ENCODE measurements at places on chromosomes 12 and 14. TPM values are rescaled to one million over a fixed set of nuclear protein-coding genes. Genes with fewer than 3 reads are reported as not detected.

The KRT7 gene
- 5.6 TPM for total RNA-seq

DNA sequence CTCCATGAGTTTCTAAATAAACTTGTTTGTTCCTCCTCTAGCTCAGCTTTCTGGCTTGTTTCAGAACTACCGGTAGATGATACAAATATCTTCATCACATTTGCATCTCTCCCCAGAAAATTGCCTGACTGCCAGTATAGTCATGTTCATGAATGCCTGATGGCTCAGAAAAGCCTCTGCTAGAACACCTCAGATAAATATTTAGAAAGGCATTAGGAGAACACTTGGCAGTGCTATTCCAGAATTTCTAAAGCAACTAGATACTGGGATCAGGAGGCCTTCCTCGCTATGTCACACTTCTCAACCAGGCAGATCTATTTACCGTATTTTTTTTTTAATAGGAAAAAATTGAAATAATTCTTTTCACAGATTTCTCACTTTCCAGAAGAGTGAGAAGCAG is 32.3 kb upstream of the KRAS start:
- no peak for DNase-seq

DNA sequence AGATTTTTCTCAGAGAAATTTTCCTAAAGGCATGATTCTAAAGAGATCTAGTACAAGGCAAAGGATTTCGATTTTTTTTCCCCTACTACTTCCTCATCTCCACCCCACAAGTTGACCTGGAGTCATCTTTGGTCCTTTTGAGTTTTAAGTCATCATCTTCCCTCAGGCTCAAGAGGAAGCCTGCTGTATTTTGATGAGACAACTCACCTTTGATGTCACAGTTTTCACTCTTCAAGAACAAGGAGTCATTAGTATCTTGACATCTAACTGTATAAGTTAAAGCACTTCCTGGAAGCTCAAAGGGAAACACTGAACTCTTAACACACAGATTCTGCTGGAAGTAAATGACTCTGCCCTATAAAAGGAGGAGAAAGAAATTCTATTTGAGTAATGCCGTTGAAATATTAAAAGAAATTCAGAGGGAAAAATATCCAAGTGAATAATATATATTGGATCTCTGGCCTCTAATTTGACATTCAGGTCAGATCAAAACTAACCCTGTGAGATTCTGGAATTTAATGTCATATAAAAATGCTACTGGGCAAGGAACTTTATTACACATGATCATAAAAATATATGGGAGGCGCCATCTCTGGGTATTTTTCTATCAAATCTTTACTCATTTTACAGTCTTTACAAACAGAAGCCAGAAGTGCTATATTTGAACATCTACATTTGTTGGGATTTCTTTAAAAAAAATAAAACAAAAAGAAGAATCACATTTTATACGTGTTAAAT is 435.0 kb downstream of the NRXN3 start:
- DNase-seq, result no peak

The FAM90A1 gene
- total RNA-seq, result not detected

GRCh38 chr12:109286652-109287051 is 22.4 kb downstream of the FOXN4 start:
- no peak for DNase-seq

The KCNC2 gene
- not detected for total RNA-seq

- DNase-seq, result no peak
Observed at GRCh38 chr12:116697716-116698115, 40.2 kb downstream of the SPRING1 start.

The ANKRD33 gene
- total RNA-seq, result not detected

The TEAD4 gene
- 1.7 TPM for total RNA-seq

GRCh38 chr12:13383379-13383778 is 186.9 kb downstream of the EMP1 start:
- no peak for DNase-seq

GRCh38 chr12:27619308-27619707 is 76.9 kb upstream of the REP15 start:
- no peak for DNase-seq

DNA sequence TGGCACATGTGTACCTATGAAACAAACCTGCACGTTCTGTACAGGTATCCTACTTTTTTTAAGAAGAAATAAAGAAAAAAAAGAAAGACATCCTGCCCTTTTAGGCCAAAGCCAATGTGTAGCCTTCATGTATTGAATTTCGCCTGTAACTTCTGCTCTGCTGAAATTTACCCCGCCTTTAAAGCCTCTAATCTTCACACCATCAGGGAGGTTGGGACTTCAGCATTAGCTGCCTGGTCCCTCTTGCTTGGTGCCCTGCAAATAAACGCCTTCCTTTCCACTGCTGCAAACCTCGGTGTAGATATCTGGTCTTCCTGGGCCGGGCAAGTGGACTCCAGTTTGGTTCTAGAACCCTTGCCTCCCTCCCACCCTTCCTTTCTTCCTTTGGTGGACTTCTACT is 2.6 kb upstream of the KRT71 start:
- no peak for DNase-seq

The SLC25A47 gene
- total RNA-seq, result not detected

- DNase-seq, result no peak
Observed at GRCh38 chr12:49283541-49284429, 11.2 kb upstream of the PRPH start.

GRCh38 chr14:22391908-22392565 is 197.0 kb downstream of the DAD1 start:
- no peak for DNase-seq

- no peak for DNase-seq
Observed at GRCh38 chr12:105912882-105913678, 225.7 kb downstream of the NUAK1 start.

DNA sequence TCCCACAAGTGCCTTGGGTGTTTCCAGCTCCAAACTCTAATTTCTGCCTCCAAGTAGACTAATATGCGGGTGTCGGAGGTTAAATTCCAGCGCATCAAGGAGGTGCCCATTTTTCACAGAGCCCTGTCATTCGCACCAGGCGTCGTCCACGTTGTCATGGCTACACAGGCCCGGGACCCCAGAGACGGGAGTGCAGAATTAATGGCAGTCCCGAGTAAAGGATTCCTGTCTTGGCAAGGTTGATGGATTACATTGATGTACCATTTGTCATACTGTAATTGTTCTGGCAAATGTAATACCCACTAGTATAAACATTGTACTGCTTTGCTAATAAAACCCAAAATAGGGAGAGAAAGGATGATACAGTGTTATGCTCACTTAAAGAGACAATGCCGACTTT is 222.9 kb upstream of the MYL2 start:
- no peak for DNase-seq

DNA sequence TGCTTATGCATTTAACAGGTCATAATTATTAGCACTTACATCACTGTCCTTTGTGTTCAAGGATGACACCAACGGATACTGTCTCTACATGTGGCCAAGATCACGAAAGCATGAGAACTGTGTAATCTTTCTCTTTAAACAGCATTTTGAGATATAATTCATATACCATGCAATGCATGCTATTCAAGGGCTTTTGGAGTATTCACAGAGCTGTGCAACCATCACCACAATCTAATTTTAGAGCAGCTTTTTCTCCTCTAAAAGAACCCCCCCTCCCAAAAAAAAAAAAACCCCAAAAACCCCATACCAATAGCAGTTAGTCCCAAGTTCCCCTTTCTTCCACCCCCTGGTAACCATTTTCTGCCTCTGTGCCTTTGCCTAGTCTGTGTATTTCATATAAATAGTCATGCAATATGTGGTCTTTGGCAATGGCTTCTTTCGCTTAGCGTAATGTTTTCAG is 60.6 kb downstream of the SPRING1 start:
- DNase-seq, result no peak

The BHLHE41 gene
- total RNA-seq, result not detected
